T-cell (primary cell): ENCODE measurements at places on chromosomes 16 and 17. TPM values are rescaled to one million over a fixed set of nuclear protein-coding genes. Genes with fewer than 3 reads are reported as not detected.

- DNase-seq, result no peak
Observed at GRCh38 chr17:38327936-38328335, 15.8 kb downstream of the GPR179 start.

DNA sequence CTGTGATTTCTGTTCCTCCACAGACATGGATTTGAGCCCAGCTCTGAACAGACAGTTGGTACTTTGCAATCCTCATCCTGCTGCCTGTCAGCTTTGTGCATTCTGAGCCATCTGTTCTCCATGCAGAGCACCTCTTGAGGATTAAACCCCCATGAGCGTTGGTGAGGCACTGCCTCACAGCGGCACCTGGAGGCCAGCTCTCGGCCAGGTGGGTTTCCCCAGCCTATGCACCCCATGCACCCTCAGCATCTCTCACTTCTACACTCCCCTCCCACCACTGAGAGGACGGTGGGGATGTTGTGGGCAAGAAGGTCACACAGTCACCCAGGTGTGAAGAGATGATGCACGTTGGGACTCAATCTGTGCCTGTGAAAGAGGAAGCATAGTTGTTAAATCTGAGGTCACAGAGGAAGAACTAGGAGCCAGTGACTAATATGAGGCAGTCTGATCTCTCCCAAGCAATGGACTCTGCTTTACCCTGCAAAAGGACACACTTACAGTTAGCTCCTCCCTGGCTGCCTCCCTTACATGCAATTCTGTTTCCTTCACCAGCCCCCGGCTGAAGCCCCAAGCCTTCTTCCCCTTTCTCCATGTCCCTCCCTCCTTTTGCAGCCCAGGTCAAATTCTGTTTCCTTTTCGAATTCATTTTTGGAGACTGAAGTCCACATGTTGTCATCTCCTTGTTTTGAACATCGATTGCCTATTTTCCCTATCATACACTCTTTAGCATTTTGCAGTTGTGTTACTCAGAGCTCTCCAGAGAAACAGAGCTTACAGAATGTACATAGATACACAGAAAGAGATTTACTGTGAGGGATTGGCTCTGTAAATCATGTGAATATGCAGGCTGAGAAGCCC, 58.5 kb downstream of the HS3ST3B1 start:
- peak; percentile 65 for DNase-seq

DNA sequence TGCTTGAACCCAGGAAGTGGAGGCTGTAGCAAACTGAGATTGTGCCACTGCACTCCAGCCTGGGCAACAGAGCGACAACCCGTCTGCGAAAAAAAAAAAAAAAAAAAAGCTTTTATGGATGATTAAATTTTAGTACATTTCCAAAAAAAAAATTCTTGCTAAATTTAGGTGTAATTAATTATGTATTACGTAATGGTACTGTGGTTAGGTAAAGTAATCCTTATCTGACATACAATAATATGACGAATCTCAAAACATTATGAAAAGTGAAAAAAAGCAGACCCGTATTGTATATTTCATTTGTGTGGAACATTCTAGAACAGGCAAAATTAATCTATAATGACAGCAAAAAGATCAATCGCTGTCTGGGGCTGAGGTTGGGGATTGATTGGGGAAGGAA, 10.3 kb upstream of the CORO1A start:
- no peak for DNase-seq

- no peak for DNase-seq
Observed at GRCh38 chr16:15031179-15031578, 24.7 kb downstream of the NTAN1 start.

DNA sequence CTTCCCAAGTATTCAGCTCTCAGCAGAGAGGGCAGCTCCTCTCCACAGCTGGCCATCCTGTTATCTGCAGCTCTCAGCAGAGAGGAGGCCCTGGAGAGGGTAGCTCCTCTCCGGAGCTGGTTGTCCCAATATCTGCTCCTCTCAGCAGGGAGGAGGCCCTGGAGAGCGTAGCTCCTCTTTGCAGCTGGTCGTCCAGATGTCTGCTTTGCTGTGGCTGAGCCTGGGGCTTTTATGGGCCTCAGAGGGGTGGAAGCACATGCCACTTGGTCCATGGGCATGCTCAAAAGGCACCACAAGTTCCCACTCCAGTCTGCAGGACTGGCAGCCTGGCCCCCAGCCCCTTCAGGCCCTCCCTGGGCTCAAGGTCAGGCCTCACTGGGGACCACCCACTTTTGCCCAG, 314.3 kb downstream of the KCNJ2 start:
- DNase-seq, result no peak

GRCh38 chr17:75077496-75078283, 10.1 kb upstream of the SLC16A5 start:
- DNase-seq, result peak; percentile 20

DNA sequence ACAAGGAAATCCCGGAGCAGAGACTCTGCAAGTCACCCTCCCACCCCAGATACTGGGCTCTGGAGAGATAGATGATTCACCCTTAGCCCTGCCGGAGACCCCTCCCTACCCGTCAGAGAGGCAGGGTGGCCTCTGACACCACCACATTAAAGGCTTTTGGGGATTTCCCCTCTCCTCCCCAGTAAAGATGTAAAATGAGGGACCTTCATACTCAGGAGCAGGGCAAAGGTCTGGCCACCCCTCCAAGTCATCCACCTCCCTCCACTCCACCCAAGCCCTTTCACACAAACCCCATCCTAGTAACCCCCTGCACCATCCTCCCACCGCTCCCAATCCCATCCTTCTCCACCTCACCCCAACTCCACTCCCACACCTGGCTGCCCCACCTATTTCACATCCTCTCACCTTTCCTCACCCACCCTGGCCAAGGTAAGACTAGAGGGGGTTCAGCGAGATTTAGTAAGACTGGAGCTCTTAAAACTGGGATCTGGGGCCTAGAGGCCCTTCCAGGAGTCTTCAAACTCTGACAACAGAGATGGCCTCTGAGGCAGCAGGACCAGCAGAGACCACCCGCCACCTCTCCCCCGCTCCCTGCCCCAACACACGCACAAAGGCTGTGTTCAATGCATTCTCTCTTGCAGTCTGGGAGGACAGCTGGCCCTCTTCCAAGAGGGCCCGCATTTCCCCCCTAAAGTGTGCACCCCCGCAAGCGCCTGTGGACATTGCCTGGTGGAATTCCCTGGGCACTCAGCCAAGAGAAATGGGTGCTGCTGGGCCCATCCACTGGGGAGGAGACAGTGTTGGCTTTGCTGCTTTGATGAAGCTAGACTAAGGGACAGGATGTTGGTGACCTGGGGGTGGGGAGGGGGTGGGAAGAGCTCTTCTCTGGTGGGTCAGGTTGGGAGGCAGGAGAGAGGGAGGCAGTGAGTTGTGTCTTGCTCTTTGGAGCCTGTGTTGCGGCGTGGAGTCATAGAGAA, 1.1 kb downstream of the ABAT start:
- peak; percentile 19 for DNase-seq

GRCh38 chr17:42389899-42390298, 1.7 kb upstream of the STAT3 start:
- no peak for DNase-seq

GRCh38 chr17:57011491-57012015, 33.6 kb downstream of the SCPEP1 start:
- no peak for DNase-seq

GRCh38 chr16:3738541-3738940, 21.2 kb upstream of the TRAP1 start:
- DNase-seq, result no peak

GRCh38 chr16:17945080-17945601, 391.4 kb downstream of the NPIPA8 start:
- no peak for DNase-seq

DNA sequence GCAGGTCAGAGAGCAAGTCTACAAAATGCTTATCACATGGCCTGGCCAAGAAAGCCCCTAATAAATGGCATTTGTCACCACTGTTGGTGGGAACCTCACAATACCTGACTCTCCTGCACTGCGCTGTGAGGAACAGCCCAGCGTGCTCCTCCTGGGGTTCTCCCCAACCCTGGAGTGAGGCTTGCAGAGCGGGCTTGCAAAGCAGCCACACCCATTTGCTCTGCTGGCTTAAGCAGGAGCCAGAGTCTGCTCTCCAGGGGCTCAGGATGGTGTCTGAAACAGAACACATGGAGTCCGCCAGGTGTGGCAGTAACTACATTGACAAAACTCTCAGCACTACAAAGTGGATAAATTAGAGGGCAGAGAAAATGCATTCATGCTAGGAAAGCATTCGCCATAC, 331.0 kb upstream of the CCL2 start:
- no peak for DNase-seq

GRCh38 chr16:50627419-50627818, 53.7 kb downstream of the SNX20 start:
- DNase-seq, result peak; percentile 29

GRCh38 chr16:66979011-66979717, 9.2 kb upstream of the CES4A start:
- no peak for DNase-seq

DNA sequence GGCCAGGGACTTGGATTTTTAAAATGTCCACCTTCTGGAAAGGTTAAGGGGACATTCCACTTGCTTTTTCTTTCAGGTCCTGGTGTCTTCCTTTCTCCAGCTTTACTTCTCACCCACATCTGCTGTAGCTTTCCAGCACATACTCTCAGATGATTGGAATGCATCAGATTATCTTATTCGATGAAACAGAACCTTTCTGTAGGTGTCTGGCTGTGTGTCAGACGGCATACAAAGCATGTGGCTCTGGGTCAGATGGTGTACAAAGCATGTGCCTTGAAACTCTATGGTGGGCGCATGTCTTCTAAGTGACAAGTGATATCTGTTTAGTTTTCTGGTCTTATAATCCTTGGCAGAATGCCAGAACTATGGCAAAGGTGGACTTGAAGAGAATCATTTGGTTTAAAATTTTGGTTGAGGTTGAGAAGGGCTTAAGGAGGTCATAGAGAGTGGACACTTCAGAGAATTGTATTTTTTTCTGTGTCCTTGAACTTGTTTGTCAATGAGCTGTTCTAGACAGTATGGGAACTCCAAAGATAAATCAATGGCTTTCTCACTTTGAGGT, 125.3 kb downstream of the FTO start:
- DNase-seq, result no peak

- no peak for DNase-seq
Observed at GRCh38 chr16:9599415-9600120, 508.1 kb downstream of the HAPSTR1 start.

DNA sequence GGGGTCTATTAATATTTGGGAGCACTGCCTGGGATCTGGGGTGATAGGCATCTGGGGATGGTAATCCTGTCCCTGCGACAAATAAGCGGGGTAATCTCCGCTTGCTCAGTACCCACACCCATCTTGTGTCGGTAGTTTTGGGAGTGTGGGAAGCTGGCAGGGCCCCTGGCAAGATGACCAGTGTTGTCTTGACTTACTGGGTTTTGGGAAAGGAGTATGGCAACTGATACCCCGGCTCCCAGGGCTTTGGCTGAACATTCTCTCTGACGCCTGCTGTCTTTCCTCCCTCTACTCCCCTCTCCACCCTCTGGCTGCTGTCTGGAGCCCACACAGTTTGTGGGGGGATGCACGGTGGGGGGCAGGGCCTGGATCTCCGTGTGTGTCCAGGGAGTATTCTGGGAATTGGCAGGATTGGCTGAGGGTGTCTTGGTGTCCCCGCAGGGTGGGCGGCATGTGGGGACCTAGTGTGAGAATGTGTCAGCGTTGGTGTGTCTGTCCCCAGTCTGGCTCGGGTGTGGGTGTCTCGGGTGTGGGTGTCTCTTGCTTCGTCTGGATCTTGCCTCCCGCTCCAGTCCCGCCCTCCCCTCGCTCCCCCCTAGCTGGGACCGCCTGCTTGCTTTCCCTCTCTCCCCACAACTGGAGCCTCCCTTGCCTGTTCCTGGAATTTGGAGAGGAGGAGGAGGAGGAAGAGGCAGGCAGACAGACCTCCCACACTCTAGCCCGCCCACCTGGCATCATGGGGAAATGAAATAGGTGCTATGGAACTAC, 12.0 kb downstream of the RARA start:
- DNase-seq, result peak; percentile 69

- DNase-seq, result no peak
Observed at GRCh38 chr16:58733248-58733670, 857 bp downstream of the GOT2 start.

DNA sequence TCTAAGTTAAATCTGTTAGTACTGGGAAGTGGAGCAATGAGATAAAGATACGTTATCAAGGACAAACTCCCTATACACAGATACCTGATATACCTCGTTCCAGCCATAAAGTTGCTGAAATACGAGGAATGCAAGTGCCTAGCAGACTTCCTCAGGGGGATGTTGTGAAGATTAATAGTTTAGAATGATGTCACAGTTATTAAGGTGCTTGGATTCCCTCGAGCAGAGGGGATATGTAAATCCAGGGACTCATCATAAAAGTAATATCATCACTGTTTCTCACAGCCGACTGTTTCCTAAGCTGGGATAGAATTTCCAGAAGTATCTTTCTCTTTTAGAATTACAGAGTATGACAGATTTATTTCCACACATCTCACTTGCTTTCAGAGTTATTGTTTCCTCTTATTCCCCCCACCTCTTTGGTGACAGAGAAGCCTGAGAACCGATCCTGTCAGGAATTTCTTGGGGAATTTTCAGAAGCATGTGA, 28.4 kb upstream of the ZFHX3 start:
- no peak for DNase-seq

DNA sequence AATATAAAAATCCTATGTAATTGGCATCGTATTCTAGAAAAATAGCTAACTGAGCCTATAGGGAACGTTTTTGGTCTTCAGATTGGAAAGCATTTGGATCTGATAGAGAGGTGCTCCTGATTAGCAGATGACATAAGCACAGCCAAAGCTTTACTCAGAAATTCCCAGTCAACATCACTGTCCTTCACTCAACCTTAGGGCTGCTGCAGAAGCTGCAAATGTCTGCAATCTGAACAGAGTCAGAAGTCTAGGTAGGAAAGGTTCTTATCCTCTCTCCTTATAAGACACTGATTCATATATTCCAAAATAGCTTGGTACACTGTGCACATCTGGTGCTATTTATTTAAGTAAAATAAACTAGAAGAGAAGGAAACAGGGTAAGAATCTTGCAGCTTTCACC, 19.2 kb downstream of the STRADA start:
- no peak for DNase-seq

- peak; percentile 78 for DNase-seq
Observed at GRCh38 chr17:30291543-30292285, at the start of gene BLMH. Gene BLMH (minus strand): TSS chr17:30291944. CDS start chr17:30291819, 125 bp downstream.

Gene CDC27
- 57.5 TPM for total RNA-seq

Gene C17orf50
- total RNA-seq, result not detected

Gene CRHR1
- total RNA-seq, result not detected

Gene GSDMA
- total RNA-seq, result 3.7 TPM

Gene SERPINF2
- total RNA-seq, result 0.86 TPM

Gene NFE2L1
- 30.3 TPM for total RNA-seq

Gene SPATA22
- 1.3 TPM for total RNA-seq

Gene APRT
- 166 TPM for total RNA-seq

Gene KRTAP4-5
- total RNA-seq, result not detected
